RKO (cell line): ENCODE measurements at places on chromosomes 1 and 21.

GRCh38 chr1:17161137-17161740, 42.0 kb upstream of the PADI2 start:
- peak; percentile 45 for DNase-seq

DNA sequence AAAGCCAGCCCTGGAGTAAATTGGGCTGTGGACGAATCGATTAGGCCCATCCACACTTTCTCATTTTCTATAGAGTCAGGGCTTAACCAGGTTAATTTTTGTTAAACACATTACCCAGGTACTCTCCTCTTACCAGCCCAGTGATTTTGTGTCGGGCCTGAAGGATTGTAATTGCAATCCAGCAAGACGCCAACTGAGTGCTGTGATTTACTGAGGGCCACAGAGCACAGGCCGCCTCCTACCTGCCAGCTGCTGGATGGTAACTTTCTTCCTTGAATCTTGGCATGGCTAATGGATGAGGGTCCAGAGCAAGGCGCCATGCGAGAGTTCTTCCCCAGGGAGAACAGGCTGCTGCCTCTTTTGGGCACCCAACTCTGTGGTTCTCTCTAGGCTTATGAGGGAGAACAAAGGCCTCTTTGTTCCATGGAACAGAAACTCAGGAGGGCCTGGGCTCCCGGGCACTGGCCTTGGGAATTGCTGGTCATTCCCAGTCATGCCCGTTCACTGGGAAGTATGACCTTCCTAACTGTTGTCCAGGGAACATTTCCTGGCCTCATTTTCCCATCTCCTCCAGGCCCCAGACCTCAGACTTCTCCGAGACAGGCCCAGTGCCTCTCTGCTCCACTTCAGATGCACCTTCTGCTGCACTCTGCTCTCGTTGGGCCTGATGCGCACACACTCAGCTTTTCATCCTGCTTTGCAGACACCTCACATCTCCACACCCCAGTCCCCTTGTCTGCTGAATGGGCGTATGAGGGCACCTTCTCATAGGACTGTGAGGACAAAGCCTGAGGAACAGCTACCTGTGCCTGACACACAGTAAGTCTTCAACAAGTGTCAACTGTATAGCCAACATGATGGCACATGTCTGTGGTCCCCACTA, 57.3 kb downstream of the SYF2 start:
- DNase-seq: no peak

- DNase-seq: no peak
These were observed 7.4 kb downstream of the PLEKHN1 start for GRCh38 chr1:973459-974292.

- DNase-seq: peak; percentile 48
These were observed 143.5 kb downstream of the DMRTA2 start for GRCh38 chr1:50279622-50280330.

DNA sequence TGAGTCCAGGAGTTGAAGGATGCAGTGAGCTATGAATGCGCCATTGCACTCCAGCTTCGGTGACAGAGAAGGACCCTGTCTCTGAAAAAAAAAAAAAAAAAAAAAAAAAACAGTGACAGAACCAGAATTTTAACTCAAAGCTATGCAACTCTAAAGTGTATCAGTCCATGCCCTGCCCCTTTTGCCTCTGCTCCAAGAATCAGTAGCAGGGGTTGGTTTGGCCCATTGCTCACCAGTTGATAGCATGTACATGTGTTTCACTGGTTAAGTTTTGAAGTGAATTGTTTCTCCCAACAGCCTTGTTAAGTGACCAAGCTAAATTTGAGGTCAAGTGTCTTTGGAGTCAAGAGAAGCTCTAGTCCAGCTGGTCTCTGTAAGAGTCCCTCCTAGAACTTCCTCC, 245.9 kb downstream of the PLPP3 start:
- no peak for DNase-seq

DNA sequence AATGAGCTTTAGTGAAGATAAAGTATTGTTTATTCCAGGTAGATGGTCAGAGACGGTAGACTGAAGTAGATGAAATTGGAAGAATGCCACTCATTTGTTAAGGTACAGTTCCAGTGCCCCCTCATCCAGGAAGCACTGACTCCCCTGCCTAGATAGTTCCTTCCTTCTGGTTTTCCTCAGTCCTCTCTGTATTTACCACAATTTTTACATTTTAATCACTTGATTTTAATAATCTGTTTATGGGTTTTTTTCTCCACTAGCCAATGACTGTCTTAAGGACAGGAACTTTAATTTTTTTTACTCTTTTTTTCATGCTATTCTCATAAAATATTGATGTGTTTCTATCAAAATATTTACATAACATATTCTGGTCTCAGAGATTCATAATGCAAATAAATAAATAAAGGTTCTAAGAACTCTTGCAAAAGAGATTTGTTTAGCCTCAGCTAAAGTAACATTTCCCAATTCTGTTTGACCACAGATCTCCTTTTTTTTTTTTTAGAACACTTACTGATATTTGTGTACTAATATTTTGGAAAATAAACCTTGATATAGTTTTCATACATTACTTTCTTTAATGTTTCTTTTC, 651.6 kb downstream of the PLPP3 start:
- no peak for DNase-seq

DNA sequence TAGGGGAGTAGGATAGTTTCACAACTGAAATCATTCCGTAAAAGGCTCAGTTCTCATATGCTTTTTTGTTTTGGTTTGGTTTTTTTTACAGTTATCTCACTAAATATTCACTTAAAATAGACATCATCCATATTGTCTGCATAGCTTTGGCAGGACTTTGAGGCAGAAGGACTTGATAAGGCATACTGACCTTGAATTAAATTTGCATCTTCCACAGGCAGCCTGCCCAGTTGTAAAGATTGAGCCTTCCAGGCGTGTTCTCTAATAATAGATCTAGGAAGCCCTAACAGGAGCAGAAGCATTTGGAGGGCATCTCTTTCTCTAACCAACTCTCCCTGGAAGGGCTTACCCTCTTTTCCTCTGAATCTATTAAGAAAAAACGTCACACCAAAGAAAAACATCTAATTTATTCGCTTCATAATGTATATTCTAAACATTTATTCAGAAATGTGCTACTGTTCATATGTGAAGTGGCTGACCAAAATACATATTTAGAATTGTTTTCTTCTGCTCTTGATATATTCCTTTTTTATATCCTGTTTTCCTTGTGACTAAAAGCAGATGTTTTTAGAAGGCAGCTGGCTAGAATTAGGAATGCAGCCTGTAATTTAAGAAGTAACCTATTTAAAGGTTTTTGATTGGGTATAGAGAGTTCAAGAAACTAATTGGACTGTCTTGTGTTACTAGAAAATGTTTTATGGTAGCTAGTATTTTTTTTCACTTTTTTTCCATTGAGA, 20.2 kb downstream of the DESI2 start:
- no peak for DNase-seq

DNA sequence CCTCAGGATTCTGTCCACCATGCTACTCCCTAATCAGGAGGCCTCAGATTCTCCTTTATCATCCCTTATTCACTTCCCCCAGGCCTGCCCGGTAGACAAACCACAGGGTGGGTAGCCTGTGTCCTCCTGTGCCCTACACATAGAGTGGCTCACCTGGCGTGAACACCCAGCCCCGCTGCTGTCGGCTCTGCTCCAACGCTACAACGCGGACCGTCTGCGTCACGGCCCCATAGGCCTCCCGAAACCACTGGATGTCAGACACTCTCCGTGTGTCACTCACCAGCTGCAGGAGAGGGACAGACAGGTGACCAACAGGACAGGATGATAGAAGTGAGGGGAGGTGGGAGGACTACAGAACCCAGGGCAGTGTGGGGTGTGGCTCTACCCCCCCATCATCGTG, 10.3 kb downstream of the PMVK start:
- DNase-seq: no peak

DNA sequence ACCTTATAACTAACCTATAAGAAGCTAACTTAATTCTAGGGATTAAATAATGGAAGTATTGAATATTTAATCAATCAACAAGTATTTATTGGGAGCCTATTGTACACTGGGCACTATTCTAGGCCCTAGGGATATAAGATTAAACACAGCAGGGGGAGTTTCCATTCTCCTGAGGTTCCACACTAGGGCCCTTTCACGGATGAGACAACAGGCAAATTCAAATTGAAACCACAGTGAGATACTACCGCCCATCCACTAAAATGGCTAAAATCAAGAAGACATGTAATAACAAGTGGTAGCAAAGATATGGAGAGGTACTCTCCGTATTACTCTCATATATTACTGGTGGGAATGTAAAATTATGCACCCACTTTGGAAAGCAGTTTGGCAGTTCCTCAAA, 674.4 kb downstream of the KIF26B start:
- DNase-seq: no peak

DNA sequence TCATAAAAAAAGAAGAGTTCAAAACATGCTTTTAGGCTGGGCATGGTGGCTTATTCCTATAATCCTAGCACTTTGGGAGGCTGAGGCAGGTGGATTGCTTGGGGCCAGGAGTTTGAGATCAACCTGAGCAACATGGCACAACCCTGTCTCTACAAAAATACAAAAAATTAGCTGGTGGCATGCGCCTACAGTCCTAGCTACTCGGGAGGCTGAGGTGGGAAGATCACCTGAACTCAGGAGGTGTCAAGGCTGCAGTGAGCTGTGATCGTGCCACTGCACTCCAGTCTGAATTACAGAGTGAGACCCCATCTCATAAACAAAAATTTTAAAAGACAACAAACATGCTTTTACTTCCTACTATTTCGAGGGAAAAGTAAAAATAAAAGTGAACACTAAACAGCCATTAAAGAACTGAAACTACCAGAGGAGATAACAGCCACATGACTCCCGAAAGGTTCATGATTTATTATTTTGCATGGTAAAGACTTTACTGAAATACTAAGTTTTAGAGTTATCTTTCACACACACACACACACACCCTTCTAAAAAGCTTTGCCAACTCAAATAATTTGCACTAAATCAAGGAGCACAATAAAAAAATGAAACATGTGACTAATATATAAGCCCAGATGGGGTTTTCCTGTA, 48.1 kb downstream of the USP1 start:
- DNase-seq: no peak

DNA sequence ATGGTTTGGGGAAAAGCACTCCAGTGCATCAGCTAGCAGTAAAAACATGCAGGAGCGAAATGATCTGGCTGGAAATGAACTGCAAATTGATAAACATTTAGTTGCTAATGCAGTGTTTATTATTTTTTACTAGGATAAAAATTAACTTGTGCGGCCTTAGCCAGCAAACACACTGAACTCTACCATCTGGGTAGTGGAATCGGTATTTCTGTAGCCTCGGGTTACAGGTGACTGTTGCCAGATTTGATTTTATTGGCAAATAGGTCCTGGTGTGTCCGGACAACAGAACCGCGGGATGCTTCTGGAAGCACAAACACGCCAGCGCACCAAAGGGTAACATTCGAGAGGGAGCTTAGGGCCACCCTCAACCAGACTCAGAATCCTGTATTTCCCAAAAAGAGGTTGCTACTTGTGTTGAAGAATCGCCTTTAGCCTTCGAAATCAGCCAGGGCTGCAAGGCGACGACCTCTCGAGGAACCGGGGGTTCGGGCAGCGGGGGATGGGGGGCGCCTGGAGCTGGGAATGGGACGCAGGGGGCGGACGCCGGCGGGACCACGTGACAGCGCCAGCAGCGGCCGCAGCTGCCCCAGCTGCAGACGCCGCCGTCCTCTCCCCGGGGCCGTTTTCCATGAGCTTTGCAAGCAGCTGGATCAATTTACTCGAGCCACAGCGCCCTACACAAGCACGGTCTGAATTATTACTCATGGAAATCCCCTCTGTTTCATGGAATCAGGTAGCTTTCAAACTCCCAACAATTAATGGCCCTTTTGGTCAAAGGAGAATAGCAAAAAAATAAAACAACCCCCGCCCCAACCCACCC, 158.8 kb downstream of the TOMM20 start:
- DNase-seq: no peak

- DNase-seq: no peak
These were observed 180.8 kb downstream of the ZSCAN20 start for GRCh38 chr1:33653226-33653625.

DNA sequence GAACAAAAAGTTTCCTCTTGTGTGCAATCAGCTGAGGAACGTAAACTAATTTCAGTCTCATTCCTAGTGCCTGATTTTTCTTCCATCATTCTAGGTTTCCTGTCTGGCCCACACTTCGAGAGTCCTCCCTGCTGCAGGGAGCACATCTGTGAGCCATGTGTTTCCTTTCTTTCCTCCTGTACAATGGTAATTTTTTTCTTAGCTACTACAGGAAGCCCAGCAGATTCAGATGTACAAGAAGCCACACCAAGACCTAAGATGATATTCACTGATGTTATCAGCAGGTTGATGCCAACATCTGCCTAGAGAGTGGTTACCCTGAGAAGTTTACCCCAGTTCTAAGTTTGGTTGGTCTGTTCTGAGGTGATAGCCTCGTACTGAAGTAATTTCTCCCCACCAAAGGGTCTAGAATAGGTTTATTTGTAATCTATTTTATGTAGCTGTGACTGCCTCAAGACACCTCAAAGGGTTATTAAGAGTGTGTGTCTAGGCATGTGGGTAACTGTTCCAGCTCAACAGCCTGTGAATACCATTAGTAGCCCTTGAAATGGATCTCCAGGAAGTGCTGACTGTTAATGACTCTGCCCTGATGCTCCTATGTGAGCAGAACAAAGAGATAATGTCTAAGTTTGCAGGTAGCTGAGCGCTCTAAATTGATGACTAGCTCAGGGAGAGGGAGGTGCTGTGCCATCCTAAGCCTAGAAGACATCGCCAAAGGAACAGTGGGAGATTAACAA, 31.7 kb upstream of the CLDN14 start:
- DNase-seq: no peak

DNA sequence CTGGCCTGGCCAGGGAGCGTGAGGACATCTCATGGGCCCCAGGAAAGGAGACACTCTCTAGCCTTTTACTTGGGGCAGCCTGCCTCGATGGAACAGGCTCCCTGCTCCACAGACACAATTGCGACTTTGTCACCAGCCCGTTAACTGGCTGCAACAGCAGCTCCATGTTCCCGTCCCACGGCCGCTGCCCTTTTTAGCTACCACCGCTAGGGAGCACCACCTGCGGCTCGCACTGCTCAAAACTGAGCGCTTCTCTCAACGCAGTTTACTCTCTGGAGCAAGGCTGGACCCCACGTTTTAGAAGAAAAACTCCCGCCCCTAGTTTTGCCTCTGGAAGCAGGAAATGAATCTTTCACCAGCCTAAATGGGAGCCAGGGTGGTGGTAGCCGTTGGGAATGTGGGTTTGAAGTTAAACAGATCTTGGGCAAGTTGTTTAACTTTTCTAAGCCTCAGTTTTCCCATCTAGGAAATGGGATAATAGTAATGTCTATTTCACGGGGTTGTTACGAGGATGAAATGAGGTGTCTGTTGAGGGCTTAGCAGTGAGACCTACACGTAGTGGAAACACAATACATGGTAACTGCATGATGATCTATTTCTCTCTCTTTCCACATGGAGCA, 3.5 kb upstream of the LRRC38 start:
- DNase-seq: no peak

GRCh38 chr1:219917851-219918466, 10.4 kb downstream of the SLC30A10 start:
- peak; percentile 92 for DNase-seq

DNA sequence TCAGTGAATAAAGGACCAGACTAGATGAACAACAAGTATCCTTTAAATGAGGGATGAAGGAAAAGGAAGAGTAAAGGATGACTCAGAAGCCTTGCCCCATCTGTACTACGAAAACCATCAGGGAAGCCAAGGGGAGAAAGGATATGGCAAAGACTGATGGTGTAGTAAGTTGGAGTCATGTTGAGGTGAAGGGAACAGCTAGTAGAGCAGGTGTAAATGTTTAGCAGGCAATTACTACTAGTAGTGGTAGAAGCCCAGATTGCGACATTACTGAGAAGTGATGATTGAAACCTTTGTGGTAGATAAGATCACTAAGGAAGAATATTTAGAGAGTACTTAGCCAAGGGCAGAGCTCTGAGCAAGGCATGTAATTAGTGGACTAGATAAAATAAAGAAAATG, 84.0 kb downstream of the PHTF1 start:
- DNase-seq: no peak
